ENCODE measurements at places on chromosomes 13 and 19. TPM values are rescaled to one million over a fixed set of nuclear protein-coding genes. Genes with fewer than 3 reads are reported as not detected.
A peak's percentile ranks its signal among the peaks of the same experiment; 100 is the strongest.

DNA sequence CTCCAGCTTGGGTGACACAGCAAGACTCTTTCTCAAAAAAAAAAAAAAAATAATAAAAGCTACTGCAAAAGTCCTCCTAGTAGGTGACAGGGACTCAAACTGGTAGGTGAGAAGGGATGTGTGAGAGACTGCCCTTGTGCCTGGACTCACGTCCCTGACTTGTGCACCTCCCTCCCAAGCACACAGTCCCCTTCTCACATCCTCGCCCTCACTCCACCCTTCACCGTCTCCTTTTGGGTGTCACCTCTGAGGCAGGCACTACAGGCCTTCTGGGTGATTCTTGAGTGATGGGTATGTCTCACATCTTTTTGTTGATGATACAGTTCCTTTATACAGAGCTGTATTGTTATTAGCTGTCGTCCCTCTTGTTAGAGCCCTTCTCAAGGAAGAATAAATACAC is 170.5 kb downstream of the TM9SF2 start:
- H3K36me3 ChIP-seq = no peaks in the 10 kb centered on the region
- H3K27ac ChIP-seq = no peak overlapping the region
- H3K4me3 ChIP-seq = no peak overlapping the region
- H3K27me3 ChIP-seq = no peaks in the 10 kb centered on the region

DNA sequence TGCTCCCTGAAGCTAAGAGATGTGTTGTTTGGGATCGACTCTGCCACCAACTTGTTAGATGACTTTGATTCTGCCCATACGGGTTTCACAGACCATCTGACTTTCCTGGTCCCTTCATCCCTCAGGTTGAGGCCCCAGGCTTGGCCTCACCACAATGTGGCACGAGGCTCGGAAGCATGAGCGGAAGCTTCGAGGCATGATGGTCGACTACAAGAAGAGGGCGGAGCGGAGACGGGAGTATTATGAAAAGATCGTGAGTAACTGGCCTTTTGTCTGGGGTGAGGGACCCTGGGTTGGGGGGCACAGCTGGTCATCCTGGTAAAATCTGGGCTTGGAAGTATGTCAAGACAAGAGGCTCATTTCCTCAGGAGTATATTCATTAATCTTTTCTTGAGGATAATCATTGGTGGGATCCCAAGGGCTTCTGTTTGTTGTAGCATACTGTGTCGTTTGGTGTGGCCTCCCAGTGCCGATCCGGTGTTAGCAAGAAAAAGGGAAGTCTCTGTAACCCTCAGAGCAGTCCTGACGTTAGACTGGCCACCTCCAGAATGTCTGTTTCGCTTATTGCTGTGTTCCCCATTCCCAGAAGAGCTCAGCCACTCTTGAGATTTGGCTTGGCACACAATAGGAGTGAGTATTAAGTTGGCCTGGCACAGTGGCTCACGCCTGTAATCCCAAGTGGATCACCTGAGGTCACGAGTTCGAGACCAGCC is 1.4 kb downstream of the CLASRP start:
- peaks cover 50% of the 10 kb centered on the region for H3K36me3 ChIP-seq
- peaks cover 33% of the 10 kb centered on the region for H3K4me1 ChIP-seq
- no peaks in the 10 kb centered on the region for H3K27me3 ChIP-seq
- H3K27ac ChIP-seq = no peak overlapping the region

DNA sequence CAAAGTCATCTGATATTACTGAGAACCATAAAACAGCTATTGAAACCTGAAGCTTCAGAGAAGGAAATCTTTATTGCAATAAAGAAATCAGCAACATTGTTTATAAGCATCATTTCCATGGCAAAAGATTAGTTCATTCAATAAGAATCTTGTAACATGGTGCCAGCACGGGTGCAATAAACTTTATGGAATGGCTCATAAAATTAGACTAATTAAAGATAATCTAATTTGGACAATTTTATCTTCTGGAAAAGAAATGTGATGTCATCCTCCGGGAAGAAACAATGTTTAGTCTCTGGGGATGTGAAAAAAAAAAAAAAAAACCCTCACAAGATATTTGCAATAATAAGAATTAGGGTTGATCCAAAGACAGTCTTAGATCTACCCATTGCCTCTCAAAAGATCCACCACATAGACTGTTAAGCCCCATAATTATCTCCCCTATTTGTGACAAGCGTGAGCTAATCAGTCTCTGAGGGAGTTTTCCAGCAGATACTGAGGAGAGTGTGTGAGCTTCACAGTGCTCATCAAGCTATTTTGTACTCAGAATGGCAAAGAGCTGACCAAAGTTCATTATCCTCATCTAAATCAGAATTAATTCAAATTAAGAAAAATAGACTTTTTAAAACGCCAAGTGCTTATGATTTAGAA is 297.0 kb upstream of the EDNRB start:
- H3K4me3 ChIP-seq = no peak overlapping the region
- H3K4me1 ChIP-seq = no peaks in the 10 kb centered on the region
- DNase-seq = no peak
- H3K36me3 ChIP-seq = no peaks in the 10 kb centered on the region

DNA sequence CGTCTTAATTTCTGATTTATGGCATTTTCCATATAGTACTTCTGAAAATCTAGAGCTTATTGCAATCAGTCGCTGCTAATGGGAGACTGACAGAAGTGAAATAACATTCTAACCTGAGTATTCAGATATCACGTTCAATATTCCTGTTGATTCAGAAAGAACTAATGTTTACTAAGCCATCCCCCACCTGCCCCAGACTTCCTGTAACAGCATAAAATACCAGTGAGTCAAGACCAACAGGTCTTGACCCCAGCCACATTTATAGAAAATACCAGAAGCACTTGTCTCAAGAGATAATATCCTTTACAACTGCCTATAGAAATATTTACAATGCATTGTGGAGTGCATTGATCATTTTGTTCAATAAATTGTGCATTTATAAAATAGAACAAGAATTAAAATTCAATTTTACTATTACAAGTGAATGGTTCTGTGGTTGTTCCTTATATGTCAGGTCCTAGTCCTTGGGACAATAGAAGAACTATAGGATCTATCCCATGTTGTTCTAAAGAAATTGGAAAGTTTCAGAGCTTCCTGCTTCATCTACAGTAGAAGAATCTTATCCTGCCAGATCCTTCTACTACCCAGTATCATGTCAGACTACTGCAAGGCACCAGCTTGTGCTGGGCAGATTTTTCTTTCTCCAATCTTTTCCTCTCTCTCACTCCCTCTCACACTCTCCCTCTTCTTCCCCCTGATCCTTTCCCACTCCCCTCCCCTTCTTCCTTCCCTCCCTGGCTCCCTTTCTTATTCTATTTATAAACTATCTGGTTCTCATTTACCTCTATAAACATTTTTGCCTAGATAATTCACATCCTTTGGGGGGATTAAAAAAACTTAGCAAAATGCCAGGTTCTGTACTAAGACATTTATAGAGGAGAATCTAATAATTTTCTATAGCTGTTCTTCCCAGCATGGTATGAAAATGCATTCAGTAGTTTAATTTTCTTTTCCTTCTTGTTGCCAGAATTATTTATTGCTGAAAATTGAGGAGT is 629.9 kb downstream of the DIAPH3 start:
- peaks cover 8% of the 10 kb centered on the region for H3K4me1 ChIP-seq
- no peaks in the 10 kb centered on the region for H3K36me3 ChIP-seq
- no peak overlapping the region for H3K4me3 ChIP-seq
- DNase-seq = no peak
- H3K27ac ChIP-seq = no peak overlapping the region

DNA sequence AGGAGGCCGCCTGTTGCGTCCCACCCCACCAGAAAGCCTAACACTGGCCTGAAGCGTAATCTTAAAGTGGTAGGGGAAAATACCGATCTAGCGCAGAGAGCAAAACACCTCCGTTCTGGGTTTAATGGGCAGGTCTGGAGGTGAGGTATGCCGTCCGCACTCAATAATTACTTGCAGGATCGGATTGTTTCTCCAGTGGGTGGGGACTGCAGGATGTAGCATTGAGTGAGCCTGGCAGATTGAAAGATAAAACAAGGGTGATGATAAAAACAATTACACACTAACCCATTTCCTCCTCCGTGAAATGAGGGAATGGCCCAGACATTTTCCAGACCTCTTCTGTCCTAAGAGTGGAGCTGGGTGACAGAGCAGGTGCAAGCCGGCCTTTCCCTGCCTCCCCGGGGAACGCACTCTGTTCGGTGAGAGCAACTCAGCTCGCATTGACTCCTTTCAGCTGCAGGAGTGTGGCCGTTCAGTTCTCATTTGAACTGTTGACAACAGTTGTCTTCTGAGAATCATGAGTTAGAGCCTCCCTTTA is 110.2 kb upstream of the DOCK9 start:
- peak overlapping the region; percentile 99 for H3K4me3 ChIP-seq
- no peaks in the 10 kb centered on the region for H3K36me3 ChIP-seq
- peak; percentile 56 for DNase-seq
- no peaks in the 10 kb centered on the region for H3K27me3 ChIP-seq
- H3K27ac ChIP-seq = peak overlapping the region; percentile 97

DNA sequence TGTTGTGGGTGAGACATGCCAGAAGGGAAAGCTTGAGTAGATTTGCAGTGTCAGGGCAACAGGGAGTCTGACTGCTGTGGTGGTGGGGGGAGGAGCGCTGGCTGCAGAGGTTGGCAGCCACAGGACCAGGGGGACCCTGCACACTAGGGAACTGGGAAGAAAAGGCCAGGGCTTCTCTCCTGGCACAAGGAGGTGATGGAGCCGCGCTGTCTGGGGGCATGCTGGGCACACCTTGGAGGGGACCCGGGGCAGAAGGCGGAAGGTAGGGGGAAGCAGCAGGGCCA is 13.9 kb upstream of the EPHX3 start:
- DNase-seq = no peak
- no peak overlapping the region for H3K4me3 ChIP-seq
- no peak overlapping the region for H3K27ac ChIP-seq
- H3K36me3 ChIP-seq = peaks cover 42% of the 10 kb centered on the region
- H3K4me1 ChIP-seq = no peaks in the 10 kb centered on the region

Gene KIR2DL1
- total RNA-seq = not detected

- no peaks in the 10 kb centered on the region for H3K36me3 ChIP-seq
- H3K27me3 ChIP-seq = peaks cover 3% of the 10 kb centered on the region
- H3K4me1 ChIP-seq = no peaks in the 10 kb centered on the region
These were observed 22.7 kb downstream of the CCNA1 start for GRCh38 chr13:36454987-36455386.
